ENCODE measurements at places on chromosomes 1 and 21.

- peak; percentile 16 for DNase-seq
Measured at GRCh38 chr1:93537396-93537795, 89.5 kb downstream of the FNBP1L start.

- DNase-seq, result no peak
Measured at GRCh38 chr21:28240586-28240985, 752.1 kb downstream of the LTN1 start.

- DNase-seq, result no peak
Measured at GRCh38 chr1:11851180-11851579, 3.6 kb upstream of the NPPA start.

DNA sequence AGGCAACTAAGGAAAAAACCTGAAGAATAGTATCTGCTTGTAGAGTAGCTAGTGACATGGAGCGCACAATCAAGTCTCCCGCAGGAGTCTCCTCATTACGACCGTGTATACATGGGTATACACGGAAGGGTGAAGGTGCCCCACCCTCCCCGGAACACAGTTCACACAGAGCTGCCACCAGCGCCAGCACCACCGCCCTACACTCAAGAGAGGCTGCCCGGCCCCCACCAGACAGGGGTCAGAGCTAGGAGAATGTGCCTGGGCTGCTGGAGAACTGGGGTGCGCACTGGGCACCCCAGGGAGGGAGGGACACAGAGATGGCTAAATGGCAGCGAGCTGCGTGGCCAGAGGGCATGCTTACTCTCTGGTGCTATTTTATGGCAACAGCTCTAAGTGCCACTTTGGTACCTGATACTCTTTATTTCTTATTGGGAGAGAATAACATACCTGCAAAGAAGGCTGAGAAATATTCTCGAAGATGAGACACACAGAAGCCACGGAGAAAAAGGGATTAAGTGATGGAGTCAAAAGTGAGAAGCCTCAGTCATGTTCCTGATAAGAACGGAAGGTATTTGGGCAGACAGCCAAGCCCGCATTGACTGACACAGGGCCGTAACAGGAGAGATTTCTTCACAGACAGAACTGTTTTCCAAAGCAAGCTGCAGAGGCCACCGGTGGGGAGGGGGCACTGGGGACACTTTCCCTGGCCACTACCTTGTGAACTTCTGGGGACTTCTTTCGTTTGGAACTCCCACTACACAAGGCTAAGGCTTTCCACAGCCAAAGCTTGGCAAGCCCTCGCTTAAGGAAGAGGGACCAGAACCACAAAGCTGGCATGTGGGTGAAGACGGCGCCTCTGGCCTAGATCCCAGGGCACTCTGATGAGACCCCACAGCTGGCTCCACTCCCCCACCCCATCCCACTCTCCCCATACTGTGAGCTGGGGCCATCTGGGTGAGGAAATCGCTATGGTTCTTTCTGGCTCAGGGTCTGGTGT, 108.0 kb downstream of the PGBD5 start:
- DNase-seq, result no peak

- DNase-seq, result no peak
Measured at GRCh38 chr1:32761936-32762335, 55.2 kb downstream of the YARS1 start.
